ENCODE measurements at places on chromosomes 11 and 22.

GRCh38 chr22:36746375-36746970 is 29.4 kb downstream of the IFT27 start:
- no peak for DNase-seq

- no peak for DNase-seq
Observed at GRCh38 chr11:81359476-81359875, 1374.2 kb downstream of the FAM181B start.

- DNase-seq, result no peak
Observed at GRCh38 chr11:119409731-119410130, 13.2 kb downstream of the THY1 start.

DNA sequence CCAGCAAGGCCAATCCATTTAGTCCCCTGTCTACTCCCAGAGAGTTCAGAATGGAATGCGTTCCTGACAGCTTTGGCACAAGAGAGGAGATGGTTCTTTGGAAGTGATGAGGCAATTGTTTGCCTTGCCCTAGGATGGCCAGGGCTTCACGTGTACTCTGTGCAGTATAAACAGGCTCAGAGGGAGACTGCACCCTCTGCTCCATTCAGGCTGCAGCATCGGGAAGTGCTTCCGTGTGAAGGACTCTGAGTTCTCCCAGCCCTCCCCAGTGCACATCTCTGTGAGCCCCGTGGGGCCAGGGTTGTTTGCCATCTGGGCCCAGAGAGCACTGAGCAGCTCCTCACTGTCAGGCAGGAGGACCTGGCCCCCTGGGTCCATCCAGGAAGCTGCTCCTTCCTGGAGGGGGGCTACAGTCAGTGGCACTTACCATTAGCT is 215.3 kb upstream of the TBCEL start:
- no peak for DNase-seq

DNA sequence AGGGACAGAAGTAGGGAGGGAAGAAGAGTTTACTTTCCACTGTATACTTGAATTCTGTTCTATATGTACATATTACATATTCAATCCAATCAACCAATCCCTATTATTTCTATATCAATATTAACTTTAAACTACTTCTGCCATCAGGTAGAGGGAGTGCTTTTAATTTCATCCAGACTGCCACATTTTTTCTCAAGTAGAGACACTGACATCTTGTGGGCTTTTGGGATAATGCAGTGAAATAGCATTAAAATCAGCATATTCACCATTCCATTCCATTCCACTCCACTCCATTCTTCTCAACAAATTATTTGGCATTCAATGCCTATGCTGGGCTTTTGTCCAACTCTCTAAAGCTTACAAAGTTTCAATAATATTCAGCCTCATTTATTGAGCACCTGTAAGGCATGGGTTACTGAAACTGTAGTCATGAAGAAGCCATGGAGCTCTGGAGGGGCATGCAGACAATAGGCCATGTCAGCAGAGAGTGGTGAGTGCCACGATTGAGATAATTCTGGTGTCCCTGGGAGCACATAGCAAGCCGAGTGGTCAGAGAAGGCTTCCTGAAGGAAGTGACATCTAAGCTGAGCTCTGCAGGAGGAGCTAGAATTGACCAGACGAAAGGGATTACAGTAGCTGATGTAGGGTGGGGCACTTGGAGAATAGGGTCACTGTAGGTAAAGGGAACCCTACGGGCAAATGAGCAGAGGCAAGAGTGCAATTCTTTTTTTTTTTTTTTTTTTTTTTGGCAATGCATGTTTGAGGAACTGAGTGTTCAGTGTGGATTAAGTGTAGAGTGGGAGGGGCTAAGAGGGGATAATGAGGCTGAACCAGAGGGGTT is 12.8 kb upstream of the CLPB start:
- peak; percentile 72 for DNase-seq

DNA sequence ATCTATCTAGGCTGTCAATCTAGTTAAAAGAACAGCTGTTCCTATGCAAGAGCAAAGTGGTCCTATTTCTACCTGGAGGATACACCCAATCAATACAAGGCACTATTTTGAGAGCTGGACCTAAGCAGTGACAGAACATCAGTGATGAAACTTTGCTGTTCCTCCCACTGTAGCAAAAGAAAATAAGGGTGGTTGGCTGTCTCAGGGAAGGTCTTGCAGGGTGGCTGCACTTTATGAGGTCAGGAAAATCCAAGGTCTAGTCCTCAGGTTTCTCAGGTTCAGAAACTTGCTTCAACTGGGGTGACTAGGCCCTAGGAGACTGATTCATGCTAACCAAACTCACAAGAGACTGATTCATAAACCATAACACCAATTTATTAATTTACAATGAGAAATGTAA is 11.6 kb downstream of the CPSF7 start:
- DNase-seq, result no peak

- no peak for DNase-seq
Observed at GRCh38 chr11:562046-562645, 1.4 kb downstream of the RASSF7 start.

DNA sequence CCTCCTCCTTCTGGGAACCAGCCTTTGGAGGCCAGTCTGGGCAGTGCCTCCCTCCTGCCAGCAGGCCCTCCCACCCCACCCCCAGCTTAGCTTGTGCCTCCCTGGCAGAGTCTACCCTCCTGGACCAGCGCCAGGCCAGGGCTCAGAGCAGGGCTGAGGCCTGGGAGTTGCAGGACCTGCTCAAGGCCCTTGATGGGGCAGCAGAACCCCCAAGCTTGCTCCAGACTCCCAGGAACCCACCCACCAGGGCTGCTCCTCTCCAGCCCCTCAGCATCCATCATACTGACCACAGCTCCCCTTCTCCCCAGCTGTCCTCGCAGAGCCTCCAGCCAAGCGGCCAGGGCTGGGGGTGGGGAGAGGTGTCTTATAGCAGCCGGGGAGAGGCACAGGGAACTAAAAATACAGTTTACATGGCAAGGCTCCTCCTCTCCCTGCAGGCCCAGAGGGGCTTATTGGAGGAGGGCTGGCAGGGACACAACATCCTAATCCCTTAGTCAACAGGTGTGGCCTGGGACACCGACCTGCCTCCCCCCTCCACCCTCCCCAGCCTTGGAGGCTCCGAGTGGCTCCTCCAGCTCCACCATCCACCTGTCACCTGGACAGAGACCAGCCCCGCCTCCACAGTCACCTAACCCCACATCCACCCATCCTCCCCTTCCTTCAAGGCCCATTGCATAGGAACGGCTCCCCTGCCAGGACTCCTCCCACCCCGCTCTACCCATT is 5.2 kb upstream of the MB start:
- no peak for DNase-seq

- no peak for DNase-seq
Observed at GRCh38 chr11:83061883-83062282, 9.8 kb downstream of the RAB30 start.

- no peak for DNase-seq
Observed at GRCh38 chr11:93784935-93785360, 866 bp downstream of the MED17 start.

- DNase-seq, result no peak
Observed at GRCh38 chr11:2432171-2432621, 12.1 kb downstream of the TRPM5 start.

- DNase-seq, result no peak
Observed at GRCh38 chr11:109377039-109377742, 44.8 kb upstream of the C11orf87 start.

DNA sequence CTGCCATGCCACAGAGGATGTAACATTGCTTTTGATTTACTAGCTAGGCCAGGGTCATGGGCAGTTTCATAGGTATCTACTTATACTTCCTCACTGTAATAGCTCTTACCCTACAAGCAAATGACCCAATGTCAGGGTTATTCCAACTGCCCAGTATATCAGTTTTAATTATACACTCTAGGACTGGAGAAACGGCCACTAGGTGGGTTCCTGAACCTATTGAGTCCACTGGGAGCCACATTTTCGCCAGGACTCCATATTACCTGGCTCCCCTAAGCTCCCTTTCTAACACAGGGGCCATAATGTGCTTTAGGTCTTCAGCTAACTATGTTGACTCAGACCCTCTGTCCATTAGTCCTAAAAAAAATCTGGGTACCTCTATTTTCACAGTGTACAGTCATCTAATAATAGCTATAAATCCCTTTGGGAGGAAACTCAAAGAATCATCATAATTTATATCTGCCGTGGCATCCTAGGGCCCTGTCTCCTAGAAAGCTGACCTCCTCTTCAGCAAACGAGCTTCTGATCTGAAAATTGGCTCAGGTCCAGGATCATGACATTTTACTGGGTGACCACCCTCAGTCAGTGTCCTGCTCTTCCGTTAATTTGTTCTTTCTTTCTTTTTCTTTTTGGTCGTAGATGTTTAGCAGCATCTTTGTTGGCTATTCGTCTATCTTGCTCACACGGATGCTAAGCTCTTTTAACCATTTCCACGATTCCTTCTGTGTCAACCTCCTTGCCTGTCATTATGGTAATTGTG is 244.3 kb downstream of the FAM76B start:
- DNase-seq, result no peak

DNA sequence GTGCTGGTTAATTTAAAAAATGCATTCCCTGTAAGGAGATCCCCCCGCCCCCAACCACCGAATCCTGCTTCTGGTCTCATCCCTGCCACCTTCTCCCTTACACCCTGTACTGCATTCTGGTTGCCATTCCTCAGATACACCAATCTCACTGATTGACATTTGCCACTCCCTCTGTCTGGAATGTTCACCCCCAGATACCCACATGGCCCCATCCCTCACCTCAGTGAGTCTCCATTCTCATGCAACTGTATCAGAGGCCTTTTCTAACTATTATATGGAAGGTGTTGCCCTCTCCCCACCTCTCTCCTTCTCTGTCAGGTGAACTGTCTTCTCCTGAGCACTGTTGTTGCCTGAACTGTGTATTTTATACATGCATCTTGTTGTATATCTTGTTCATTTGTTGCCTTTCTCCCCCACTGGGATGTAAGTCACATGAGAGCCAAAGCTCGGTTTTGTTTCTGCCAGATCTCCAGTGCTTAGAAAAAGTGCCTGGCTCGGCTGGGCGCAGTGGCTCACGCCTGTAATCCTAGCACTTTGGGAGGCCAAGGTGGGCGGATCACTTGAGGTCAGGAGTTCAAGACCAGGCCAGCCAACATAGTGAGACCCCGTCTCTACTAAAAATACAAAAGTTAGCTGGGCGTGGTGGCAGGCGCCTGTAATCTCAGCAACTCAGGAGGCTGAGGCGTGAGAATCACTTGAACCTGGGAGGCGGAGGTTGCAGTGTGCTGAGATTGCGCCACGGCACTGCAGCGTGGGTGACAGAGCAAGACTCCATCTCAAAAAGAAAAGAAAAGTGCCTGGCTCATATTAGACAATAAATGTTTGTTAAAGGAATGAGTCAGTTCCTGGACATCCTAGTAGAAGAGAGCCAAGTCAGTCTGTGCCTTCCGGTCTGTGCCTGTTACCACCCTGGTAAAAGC is 61.0 kb downstream of the TNRC6B start:
- DNase-seq, result peak; percentile 87

DNA sequence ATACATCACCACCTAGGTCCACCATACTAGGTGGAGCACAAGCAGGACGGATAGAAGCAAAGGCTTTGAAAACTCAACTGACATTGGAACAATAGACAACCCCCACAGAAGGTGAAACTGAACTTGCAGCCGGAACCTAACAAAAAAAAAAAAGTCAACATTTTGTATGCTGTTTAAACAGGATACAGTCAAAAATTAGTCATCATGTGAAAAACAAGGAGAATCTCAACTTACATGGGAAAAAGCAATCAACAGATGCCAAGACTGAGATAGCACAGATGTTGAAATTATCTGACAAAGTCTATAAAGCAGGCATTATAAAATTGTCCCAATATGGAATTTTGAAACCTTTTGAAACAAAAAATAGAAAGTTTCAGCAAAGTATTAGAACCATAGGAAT is 123.8 kb downstream of the RAB38 start:
- peak; percentile 13 for DNase-seq

DNA sequence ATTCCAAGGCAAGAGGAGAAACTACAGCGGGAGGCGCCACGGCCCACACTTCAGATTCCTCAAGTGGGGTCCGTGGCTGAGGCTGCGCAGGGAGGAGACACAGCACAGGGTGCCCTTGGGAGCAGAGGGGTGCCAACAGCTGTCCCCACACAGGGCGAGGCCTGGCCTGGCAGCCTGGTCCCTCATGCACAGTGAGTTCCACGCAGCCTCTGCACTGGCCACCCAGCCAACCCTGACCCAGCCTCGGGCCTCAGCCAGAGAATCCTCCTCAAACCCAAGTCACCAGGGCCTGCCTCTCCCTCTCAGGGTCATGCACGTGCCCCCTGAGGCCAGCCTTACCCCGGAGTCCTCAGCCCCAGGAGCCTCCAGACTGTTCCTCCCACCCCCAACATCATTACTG is 22.4 kb upstream of the MOB2 start:
- no peak for DNase-seq

DNA sequence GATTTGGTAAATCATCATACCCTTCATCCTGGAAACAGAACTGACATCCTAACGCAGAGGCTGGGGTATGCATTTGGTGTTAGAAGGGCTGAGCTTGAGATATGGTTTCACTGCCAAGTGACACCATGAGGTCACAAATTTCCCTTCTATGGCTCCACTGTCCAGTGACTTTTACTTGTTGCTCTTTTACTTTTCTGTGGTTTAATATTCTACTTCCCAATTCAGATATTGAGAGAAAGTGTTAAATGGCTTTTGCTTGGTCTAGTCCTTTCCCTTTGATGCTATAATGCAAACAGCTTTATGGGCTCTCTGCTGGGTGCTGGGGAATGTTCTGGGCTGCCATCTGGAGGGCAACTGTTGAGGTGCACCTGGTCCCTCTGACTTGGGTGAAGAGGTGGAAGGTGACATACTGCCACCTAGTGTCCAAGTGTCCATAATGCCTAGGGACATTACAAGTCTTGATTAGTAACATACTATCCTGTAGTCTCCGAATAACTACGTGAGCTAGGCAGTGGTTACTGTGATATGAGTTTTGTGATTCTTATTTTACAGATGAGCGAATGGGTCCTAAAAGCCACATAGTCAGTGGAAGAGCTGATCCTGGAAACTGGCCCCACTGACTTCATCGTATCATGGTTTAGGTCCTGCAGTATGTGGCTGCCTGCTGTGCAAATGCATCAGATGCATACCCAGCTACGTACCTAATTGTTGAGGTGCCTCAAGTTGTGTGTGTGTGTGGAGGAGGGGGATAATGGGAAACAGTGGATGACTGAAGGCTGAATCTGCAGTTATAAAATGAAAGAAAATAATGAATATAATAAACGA is 149.1 kb upstream of the RAG2 start:
- DNase-seq, result peak; percentile 89

DNA sequence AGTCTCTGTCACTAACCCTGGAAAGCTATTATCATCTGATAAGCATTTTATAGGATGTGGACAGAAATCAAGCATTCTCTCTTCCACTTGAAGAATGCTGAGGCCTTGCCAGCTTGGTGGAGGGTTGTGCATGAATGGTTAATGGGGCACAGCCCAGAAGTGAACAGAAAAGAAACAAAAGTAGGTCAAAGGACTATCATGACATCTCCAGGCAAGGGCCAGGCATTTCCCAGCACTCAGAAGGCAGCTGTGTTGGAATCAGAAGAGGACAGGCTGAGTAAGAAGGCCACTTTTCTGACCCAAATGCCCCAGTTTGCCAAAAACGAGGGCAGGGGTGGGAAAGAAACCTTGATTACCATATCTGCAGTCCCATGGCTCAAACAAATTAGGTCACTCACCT is 12.4 kb downstream of the TENM4 start:
- peak; percentile 59 for DNase-seq

GRCh38 chr11:47514825-47515647 is 37.9 kb downstream of the CELF1 start:
- peak; percentile 85 for DNase-seq
